Transverse colon (tissue), 4 donors: ENCODE measurements at places on chromosomes 7 and 10.

DNA sequence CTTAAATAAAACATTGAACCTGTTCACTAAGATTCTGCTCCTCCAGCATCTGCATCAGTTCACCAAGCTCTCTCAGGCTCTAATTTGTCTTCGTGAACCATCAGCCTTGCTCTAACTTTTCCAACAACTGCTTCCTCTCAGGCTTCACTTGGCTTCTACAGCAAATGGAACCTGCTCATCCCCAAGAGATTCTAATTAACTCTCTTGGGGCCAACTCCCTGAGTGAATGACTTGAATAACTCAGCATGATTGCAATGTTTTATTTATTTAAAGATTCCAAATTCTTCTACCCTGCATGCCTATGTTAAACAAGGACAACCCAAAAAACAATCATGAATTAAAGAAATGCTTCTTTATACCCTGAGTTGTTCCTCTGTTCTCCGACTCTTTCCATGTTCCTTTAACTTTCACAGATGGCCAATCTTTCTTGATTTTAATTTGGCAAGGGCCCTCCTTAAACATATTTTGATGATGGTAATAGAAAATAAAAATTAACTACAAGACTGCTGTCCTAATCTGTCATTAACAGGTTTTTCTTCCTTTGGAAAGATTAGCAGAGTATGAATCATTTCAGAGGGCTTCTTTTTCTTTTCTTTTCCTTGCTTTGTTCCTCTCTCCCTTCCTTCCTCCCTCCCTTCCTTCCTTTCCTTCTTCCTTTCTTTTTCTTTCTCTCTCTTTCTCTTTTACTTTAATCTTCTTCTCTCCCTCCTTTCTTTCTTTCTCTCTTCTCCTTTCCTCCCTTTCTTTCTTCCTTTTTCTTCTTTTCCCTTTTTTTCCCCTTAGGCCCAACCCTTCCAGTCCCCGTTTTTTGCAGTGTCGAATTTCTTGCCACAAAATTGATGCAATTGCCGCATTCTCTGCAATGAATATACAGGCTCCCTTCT, 195.0 kb upstream of the RHOBTB1 start:
- no peak for DNase-seq

- DNase-seq, result no peak
Observed at GRCh38 chr7:37069336-37069735, 345.0 kb upstream of the AOAH start.

DNA sequence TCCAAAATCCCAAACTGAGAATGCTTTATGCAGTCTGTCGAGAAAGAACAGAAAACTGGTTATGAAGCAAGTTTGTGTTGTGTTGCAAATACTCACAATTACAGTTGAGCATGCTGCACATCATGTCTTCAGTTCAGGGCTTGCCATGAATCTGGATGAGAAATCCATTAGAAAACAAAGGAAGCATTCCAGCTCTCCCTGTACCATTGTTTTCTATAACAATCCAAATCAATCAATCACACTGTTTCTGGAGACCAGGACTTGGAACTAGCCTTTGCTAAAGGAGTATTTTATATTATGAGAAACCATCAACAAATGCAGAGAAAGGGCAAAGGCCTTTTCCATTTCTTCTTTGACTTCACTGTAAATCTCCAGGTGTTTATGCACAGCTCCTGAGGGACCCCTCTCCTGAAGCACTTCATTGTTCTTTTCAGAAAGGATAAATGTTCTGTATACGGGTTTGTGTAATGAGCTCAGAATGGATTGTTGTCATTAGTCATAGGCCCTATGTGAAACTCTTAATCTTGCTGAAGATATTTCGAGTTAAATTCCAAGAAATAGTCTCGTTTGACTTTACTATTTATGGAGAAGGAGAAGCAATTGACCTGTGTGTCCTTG, 364.7 kb upstream of the POM121L12 start:
- no peak for DNase-seq

- peak; percentile 41 for DNase-seq
Observed at GRCh38 chr7:38548605-38549004, 82.6 kb downstream of the AMPH start.

DNA sequence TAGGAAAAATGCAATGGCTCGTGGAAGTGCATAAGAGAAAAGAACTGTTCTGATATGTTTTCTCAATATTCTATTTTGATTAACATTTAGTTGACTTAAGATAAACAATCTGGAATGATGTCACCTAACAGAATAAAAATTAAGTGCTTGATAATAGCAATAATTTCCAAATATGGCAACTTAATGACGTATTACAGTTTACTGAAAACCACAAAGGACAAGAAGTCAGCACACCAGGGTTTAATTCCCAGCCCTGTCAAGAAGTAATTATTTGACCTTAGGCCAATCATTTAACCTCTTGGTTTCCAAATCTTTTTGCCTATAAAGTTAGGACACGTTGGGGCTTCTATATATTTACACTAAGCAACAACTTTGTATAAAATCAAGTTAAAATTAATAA, 95.7 kb downstream of the CABCOCO1 start:
- DNase-seq, result no peak

DNA sequence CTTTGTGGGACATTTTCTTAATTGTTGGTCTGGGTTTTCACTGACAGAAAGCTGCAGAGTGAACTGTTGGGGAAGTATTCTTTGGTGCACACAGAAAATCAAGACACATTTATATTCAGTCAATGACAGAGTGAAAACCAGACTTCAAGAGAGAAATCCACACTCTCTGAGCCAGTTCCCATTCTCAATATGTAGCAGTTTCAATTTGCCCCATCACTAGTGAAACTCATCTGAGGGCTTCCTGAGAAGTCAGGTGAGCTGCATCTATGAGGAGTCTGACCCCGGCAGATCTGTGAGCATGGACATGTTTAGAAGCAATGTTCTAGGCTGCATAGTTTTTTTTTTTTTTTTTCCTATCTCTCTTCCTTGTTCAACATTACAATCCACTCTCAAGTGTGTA, 163.7 kb upstream of the AHR start:
- DNase-seq, result no peak

- DNase-seq, result no peak
Observed at GRCh38 chr7:124399941-124400340, 365.7 kb downstream of the GPR37 start.

GRCh38 chr10:125415006-125415633, 254.8 kb upstream of the CTBP2 start:
- no peak for DNase-seq

- DNase-seq, result no peak
Observed at GRCh38 chr7:34723866-34724490, 66.0 kb downstream of the NPSR1 start.

DNA sequence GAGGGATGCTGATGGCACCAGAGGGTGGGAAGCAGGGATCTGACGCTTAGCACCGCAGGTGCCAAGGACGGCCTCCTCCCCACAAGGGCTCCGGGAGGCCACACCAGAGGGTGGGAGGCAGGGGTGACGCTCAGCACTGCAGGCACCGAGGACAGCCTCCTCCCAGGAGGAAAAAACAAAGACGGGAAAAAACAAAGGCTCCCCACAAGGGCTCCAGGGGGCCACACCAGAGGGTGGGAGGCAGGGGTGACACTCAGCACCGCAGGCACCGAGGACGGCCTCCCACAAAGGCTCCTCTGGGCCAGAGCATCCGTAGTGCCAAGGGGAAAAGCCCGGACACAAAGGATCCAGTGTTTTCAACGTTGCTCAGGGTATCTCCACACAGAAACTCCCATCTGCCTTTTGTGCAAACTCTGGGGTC, 25.6 kb downstream of the DIP2C start:
- peak; percentile 6 for DNase-seq

DNA sequence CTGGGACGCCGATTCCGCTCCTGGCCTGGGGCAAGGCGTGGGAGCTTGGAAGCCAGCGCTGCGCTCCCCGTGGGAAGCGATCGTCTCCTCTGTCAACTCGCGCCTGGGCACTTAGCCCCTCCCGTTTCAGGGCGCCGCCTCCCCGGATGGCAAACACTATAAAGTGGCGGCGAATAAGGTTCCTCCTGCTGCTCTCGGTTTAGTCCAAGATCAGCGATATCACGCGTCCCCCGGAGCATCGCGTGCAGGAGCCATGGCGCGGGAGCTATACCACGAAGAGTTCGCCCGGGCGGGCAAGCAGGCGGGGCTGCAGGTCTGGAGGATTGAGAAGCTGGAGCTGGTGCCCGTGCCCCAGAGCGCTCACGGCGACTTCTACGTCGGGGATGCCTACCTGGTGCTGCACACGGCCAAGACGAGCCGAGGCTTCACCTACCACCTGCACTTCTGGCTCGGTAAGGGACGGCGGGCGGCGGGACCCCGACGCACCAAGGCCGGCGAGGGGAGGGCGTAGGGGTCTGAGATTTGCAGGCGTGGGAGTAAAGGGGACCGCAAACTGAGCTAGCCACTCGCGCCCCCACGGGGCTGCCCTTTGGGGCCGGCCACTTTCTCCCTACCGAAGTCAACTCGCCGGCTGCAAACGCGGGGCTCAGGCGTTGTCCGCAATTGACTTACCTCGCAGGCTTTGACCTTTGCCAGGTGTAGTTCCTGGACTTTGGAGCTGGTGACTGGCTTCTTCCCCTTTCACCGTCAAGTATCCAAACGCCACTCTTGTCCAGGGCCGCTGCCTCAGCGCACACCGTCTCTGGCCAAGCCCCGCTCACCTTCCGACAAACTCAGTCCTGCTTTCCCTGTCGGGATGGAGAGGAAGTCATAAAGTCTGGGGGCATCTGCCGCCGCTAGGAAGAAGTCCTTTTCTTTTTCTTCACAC, at the start of gene SCIN:
TSS of gene SCIN (plus strand) at position 187 of the 928 bp plus-strand sequence. CDS start at position 254, 67 bp downstream.
- peak; percentile 79 for DNase-seq

DNA sequence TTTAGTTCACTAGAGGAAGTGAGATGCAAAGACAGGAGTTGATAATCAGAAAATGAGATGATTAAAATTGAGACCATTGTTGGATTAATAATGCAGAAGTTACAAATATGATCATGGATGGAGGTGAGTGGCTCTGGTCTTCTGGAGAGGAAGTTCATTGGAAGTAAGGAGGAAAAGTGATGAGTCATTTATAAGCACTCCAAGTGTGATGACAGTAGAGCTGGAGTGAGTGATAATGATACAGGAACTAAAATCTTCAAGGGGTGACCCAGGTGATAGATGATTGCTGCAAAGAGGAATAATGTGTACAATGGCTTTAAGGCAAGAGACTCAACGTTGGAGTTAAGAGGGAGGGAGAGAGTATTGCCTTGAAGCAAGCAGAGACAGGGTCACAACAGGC, 20.7 kb downstream of the ZNF32 start:
- no peak for DNase-seq

GRCh38 chr10:114350751-114351150, 53.6 kb downstream of the AFAP1L2 start:
- no peak for DNase-seq

- no peak for DNase-seq
Observed at GRCh38 chr7:34900891-34901513, 136.3 kb downstream of the DPY19L1 start.

DNA sequence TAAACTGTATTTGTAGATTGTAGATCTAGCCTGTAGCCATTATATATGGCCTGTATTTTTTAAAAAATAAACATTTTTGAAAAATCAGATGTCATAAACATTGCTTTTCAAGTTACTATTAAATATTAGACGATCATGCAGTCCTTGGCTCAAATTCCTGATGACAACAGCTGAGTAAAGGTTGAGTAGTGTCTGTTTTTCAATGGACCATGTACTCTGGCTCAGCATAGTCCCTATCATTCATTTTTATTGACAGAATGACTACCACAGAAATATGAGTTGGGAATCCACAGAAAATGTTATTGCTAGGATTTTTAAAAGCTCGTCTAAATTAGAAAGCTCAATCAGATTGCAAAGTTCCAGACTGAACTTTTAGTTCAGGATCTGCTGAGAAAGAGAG, 145.4 kb downstream of the SORCS1 start:
- no peak for DNase-seq

DNA sequence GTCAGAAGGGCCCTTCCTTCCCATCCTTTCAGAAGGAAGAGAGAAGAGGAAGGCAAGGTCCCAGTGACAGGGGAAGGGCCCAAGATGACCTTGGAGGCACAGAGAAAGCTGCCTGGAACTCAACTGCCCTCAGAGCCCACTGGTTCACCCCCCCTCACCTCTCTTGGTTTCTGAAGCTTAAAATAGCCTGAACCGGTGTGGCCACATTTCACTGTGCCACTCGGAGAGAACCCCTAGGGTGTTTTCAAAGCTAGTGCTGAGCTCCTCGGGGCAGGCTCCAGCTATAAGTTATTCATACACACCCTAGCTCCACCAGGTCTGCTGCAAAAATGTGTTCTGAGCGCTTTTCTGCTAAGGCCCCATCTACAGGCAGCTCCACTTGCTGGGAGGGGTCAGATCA, 60.9 kb upstream of the ADRB1 start:
- DNase-seq, result no peak

- no peak for DNase-seq
Observed at GRCh38 chr7:95646350-95646749, 50.0 kb upstream of the PDK4 start.

GRCh38 chr10:17234431-17234945, 6.4 kb downstream of the VIM start:
- DNase-seq, result no peak

DNA sequence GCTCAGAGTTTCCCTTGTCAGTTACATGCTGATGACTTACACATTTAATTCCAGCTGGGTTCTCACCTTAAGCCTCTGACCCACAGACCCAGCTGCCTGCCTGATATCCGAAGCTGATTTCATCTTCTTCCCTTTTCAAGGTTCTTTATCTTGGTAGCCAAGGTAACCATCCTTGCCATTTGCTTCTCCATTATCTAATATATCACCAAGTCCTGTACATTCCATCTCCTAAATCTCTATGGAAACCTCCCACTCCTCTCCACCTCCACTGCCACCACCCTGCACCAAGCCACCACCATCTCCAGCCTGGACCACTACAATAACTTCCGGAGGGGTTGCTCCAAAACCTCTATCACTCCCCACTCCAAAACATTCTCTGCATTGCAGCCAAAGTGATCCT, 19.9 kb downstream of the SCRN1 start:
- no peak for DNase-seq

DNA sequence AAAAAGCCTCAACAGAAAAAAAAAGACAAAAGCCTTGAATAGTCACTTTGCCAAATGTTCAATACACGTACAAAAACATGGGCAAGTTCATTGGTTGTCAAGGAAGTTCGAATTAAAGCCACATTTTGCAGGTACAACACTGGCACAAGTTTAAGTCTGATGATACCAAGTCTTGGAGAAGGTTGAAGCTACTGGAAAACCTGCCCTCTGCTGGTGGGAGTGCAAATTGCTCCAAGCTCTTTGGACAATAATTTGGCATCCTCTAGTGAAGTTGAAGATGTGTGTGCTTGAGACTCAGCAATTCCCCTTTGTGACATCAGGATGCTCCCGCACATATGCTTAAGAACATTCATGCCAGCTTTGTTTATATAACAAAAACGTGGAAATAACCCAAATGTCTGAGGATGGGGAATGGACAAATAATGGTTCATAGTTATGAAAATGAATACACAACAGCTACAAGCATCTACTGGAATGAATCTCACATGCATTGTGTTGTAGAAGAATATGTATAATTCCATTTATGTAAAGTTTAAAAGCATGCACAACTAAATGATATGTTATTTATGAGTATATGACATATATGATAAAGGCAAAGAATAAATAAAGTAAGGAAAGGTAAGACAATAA, 120.0 kb upstream of the PLPP4 start:
- DNase-seq, result peak; percentile 55

- no peak for DNase-seq
Observed at GRCh38 chr10:75540357-75540966, 109.0 kb downstream of the LRMDA start.
